Stimulated activated CD8-positive, alpha-beta memory T cell treated with anti-CD3 and anti-CD28 coated beads, Interleukin-4, amount 100 ng/mL, for 1 hour (primary cell): ENCODE measurements at places on chromosomes 1 and 21.

GRCh38 chr1:115473986-115474565, 136.0 kb upstream of the NGF start:
- DNase-seq: no peak

DNA sequence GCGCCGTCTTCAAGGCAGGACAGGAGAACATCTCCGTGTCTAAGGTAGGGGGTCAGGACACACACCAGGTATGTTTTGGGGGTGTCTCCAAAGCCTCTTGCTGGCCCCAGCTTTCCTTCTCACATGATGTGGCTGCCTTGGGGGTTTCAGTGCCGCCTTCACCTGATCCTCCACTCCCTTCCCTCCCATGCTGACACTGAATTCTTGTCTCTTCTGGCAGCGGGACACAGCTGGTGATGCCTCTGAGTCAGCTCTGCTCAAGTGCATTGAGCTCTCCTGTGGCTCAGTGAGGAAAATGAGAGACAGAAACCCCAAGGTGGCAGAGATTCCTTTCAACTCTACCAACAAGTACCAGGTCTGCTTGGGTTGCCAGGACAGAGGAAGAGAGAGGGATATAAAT, 13.5 kb downstream of the ATP1A2 start:
- no peak for DNase-seq

- DNase-seq: no peak
These were observed 5.2 kb downstream of the TRNP1 start for GRCh38 chr1:26998429-26999300.

DNA sequence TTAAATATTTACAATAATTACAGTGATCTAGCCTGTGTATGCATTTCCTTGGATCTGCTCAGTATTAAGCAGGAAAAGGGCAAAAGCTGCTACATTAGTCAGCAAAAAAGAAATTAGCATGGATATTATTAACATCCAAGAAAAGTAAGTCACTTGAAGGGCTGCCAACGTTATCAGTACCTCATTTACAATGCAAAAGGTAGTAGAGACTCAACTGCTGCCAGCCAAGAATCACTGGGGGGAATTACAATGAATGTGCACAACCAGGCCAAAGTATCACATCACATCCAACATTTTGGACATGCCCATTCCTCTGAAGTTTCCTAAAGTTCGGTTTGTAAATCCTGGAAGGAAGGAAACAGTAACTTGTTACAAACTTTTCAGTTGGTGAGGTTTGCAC, 1.9 kb downstream of the CNN3 start:
- no peak for DNase-seq

- no peak for DNase-seq
These were observed 46.2 kb upstream of the SLC44A3 start for GRCh38 chr1:94773931-94774422.

DNA sequence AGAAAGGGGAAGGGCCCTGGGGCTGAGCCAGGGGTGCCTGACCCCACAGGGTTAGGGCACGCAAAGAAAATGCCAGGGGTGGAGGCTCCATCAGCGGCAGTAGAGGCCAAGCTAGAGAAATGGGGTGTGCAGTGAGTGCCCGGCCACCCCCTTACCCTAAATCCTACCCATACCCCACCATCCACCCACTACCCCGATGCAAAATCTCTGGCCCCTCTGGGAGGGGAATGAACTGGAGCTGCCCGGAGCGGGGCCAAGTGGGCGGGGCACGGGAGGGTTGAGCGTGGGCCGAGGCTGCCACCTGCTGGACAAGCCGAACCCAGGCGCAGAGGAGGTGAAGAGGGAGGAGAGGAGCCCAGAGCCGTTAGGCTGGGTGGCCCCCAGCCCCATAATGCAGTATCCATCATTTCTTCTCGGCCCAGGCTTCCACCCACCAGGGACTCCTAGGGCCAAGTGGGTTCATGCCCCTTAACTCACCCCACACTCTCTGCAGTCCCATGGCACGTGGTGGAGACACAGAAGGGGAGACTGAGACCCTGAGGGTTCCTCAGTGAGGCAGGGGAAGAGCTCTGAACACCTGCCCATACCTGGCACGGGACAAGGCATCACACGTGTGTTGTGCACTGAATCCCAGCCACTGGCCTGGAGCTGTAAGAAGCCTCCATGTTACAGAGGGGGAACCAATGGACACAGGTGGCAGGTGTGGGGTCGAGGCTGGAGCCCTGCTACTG, 1.4 kb upstream of the C1QC start:
- DNase-seq: peak; percentile 23

DNA sequence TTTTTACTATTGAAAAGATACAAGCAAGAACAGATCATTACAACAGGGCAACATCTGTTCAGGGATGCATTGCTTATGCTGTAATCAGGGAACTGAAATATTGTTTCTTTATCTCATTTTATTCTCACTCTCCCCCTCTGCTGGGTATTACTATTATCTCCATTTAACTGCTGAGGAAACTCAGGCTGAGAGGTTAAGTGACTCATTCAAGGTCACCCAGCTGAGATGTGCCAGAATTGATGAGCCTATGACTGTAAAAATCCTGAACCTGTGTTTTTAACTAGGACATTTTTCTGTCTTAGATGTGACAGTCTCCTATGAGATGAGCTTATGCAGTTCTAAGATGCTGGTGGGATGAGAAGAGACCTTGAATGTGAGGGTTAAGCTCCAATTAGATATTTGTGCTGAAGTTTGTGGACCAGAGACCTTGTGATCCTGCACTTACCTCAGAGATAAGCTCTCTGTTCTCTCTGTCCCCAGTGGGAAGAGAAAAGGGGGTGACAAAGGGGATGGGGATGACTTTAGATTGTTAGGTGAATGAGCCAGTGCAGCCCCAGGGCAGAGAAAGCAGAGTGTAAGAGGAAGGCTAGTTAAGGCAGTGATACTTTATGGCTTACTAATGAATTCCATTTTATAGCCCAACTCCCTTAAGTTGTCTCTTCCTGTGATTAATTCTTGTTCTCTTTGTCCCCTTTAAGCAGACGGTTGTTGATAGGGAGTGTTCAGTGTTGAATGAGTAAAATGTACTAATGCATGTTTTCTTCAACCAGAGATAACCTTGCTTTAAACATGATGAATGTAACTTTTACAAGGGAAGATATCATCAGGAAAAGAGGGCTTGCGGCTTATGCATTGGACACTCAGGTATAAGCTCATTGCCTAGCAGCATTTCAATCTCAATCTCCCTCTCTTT, 111.4 kb downstream of the HLX start:
- DNase-seq: no peak

GRCh38 chr1:218760601-218761570, 412.8 kb upstream of the LYPLAL1 start:
- no peak for DNase-seq

DNA sequence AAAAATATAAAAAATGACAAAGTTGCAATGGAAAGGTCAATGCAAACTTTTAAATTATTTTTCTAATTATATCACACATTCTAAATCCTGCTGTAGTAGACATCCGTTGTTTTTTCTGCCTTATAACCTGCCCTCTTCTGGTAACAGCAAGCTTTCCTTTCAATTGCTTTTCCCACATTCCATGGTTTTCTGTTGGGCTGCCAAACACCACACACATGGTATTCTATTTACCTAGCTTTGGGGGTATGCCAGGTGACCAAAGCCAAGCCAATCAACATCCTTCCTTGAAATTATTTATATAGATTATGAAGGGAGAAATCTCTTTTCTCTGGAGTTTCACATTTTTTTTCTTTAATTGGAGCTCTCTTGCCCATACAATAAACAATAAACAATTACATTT, 3.4 kb upstream of the LAMC1 start:
- DNase-seq: no peak

- no peak for DNase-seq
These were observed 15.6 kb downstream of the SFPQ start for GRCh38 chr1:35177237-35177786.

DNA sequence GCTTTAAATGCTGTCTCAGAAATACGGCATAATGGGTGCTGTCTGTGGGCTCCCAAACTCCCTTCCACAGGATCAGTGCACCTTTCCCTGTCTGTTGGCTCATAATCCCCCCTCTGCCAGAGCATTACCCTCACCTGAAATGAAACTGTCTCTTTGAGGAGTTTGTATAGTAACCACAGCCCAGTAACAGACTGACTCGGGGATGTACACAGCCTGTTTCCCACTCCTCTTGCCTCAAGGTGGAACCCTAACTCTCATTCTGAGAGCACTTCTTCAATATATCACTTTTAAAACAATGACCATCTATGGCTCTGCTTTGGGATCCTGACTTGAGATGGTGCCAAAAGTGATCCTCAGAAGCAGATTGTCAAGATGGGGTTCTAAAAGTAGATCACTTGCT, 332.5 kb downstream of the AMY1C start:
- no peak for DNase-seq

GRCh38 chr1:230698130-230698529, 15.8 kb downstream of the AGT start:
- no peak for DNase-seq

GRCh38 chr1:233216009-233216408, 79.5 kb downstream of the PCNX2 start:
- no peak for DNase-seq

GRCh38 chr1:231691618-231692259, 65.1 kb downstream of the DISC1 start:
- DNase-seq: no peak

DNA sequence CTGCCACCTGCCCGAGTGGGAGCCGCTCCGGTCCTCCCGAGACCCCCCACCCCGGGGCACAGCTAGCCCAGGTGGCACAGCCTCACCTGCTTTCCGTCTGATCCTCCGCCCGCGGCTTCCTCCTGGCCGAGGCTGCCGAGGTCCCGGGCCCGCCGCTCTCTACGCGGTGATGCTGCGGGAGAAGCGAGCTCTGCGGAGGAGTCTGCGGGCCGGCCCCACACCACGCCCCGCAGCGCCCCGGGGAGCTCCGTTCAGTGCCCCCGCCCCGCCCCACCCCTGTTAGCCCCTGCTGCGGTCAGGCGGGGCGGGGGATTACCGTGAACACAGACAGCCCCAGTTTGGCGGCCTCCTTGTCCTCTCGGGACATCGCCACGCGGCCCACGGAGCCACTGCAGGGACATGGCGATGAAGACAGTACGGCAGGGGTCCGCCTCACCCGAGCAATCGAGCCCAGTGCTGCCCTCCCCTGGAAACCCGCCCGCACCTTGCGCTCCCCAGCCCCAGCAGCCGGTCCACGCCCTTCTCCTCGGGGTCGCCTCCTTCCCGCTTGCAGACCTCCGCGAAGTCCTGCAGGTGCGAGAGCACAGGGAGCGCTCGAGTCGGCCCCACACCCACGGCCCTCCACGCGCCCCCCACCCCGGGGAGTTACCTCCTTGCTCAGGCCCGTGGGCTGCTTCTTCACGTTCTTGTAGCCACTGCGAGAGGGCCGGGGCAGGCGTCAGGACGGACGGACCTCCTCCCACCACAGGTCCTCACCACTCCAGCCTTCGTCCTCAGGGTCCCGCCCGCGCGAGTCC, 933 bp downstream of the C1orf35 start:
- DNase-seq: no peak

- no peak for DNase-seq
These were observed 193.0 kb downstream of the CACNA1E start for GRCh38 chr1:181676269-181676668.

DNA sequence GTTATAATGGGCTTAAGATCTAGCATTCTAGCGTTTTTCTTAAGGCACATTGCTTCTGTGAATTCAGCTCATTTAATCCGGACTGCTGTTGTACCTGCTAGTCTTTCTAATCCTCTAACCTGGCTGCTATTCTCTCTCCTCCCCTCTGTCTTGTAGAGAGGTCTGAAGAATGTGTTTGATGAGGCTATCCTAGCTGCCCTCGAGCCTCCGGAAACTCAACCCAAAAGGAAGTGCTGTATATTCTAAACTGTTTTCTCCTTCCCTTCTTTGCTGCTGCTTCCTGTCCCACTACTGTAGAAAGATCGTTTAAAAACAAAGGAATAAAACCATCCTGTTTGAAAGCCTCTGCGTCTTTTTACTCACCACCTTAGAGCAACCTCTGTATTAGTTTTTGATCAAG, 37.3 kb downstream of the CDC42 start:
- no peak for DNase-seq

DNA sequence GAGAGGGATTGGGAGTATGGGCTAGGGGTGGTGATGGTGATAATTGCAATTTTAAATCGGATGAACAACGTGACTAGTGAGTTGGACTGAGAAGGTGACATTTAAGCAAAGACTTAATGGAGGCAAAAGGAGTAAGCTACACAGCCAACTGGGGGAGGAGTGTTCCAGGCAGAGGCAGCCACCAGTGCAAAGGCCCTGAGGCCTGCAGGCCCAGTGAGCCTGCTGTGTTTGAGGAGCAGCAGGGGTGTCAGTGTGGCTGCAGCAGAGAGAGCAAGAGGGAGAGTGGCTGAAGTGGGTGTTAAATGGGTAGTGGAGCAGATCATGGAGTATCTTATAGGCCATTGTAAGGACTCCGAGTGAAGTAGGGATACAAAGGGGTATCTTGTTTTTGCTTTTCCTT, 18.8 kb downstream of the MYOG start:
- no peak for DNase-seq

- DNase-seq: no peak
These were observed 112.9 kb downstream of the GREM2 start for GRCh38 chr1:240499012-240499411.

DNA sequence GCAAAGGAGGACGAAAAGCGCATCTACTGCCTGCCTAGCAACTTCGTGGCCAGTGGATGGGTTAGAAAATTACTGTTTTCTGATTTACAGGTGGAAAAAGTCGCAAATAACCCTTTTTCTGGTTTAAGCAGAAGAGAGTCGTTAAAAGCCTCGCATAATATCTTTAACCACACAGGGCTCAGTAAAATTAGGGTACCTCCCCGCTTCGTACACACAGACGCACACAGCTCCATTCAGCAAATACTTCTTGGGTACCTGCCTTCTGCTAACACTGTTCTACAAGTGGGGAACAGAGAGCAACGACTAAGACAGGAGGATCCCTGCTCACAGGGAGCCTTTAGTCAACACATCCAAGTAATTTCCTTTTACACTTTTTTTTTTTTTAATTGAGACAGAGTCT, 704 bp downstream of the ALG6 start:
- no peak for DNase-seq

DNA sequence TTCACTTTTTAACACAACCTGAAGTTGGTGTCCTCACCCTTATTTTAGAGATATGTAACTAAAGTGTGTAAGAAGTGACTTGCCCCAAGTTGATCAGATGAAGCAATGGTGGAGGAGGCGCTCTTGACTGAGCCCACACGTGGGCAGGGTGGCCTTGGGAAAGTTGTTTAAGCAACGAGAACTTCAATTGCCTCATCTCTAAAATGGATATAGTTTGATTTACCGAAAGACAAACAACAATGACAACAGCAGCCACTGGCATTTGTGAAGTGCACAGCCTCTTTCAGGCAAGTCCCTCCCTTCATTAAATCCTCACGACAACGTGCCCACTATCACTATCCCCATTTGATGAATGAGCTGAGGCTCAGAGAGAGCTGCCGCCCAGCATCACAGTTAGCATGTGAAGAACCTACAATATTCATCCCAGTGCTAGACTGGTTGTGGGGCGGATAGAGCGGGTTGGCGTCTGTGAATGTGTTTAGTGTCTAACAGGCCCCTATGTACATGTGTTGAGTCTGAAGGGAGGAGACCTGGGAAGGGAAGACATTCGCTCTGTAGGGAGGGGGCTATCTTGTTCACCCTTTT, 3.0 kb downstream of the IL22RA1 start:
- no peak for DNase-seq

- DNase-seq: no peak
These were observed 45.9 kb upstream of the COL6A2 start for GRCh38 chr21:46051821-46052675.
